ENCODE measurements at places on chromosomes 7 and 10.

GRCh38 chr7:18320971-18321567 lies 174.5 kb upstream of the HDAC9 start:
- DNase-seq = peak; percentile 72

DNA sequence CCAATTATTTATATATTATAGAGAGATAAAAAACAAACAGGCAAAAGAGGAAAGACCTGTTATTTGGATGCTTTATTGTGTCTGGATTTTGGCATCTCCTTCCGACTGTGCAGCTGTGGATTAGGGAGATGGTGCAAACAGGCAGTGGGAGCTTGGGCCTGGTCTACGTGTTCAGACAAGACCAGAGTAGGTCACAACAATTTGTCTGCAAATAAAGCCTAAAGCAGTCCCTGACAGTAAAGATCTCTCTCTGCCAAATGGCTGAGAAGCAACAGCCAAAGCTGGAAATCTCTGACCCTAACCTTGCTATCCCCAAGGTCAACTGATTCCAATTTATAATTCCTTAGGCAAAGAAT lies 82.0 kb downstream of the ABLIM1 start:
- DNase-seq = no peak

DNA sequence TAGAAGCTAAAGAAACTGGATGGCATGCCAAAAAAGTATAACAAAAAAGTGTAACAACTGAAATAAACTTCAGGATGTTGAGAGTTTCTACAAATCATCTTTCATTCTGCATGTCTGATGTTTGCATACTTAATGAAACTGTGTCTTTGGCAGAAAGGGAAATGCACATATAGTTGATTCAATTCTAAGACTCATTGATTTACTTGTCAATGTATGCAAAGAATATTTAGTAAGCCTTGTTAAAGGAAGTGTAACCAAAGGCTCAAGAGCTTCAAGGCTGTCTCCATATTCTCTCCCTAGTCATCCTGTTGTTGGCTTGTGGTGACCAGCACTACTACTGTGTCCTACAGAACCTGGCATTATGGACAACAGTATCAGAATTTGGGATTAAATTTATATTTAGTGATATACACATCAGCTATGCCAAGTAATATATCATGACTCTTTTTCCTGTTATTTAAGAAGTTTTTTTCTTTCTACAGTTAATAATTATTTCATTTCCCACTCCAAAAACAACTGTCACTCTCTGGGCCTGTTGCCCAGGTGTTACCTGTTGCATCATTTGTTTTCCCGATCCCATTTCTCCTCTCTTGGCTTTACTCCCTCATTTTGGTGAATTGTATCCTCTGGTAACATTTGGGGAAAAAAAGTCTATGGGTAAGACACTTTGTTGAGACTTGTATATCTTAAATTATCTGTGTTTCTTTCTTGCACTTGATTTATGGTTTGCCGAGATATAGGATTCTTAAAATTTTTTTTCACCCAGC lies 226.6 kb upstream of the BMPER start:
- DNase-seq = no peak

- no peak for DNase-seq
These were observed 153.0 kb downstream of the PLCE1 start for GRCh38 chr10:94146746-94147145.

- no peak for DNase-seq
These were observed 148.7 kb upstream of the RSU1 start for GRCh38 chr10:16965740-16966447.

DNA sequence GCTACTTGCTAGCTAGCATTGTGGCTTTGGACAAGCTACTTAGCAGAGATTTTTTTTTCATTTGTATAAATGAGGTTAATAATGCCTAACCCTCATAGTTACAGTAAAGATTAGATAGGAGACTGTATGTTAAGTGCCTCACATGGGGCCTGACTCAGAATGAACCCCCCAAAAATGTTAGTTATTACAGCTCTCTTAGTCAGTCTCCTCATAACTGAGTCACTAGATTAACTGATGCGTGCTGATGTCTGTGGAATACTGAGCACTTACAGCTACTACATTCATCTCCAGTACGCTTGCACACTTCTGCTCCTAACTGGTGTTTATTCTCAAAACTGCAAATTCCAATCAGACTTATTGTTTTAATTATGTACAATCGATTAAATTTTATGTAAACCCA lies 315.3 kb downstream of the SNX13 start:
- DNase-seq = no peak

DNA sequence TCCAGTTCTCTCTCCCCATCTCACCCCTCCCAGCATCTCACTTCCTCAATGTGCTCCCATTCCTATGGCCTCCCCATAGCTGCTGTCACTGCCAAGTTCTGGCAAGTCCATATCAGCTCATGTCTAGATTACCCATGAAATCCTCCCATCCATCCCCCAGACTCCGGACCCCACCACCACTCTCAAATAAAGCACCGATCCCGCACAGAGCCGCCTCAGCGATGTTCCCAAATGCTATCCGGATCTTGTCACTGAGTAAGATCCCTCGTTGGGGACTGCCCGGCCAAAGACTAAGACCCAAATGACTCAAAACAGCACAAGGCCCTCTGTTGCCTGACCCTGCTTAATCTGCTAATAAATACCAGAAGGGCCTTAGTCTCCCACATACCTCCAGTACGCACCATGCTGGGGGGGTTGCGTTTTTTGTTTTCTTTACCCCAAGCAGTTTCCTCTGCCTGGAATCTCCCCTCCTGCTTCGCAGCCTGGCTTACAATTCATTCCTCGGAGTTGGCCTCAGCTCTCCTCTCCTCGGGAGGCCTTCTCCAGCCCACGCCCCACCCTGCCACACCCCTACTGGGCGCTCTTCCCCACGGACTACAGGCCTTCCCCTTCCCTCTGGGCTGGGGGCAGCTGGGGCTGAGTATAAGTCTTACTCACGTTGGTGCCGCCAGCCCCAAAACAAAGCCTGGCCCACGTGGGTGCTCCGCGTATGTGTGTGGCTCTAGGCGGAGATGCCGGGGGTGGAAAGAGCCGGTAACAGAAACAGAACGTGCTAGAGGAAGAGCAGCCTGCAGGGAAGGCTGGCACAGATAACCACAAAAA lies 1.8 kb upstream of the DUSP5 start:
- no peak for DNase-seq

- no peak for DNase-seq
These were observed 314.0 kb downstream of the CDK14 start for GRCh38 chr7:90910136-90910535.

DNA sequence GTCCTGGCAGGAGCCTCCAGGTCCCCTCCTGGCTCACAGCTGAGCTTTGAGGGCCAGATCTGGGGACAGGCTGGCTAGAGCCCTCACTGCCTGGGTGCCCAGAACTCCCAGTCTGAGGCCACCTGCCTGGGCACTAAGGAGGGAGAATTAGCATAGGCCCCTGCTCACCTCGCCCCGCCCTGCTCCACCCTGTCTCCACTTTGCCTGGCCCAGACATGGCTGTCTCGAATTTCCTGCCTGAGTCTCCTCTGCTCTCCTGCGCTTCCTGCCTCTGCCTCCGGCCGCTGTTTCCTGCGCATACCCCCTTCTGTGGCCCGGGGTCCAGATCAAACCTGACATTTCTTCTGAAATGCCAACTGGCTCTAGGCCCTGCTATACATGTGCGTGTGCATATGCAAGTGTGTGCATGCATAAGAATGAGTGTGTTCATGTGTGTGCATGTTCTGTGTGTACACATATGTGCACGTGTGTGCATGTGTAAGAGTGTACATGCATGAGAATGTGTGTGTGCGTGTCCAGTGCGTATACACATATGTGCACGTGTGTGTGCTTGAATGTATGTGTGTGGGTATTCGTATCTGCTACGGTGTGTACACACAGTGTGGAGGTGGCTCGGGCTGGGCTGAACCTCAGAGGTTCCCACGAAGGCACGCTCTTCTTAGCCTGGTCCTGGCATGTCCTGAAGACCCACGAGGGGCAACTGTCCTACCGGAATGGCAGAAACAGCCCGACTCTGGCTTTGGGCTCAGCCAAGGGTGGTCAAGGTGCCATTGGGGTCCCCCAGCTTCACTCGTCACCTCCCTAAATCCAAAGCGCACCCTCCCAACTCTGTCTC lies 64.9 kb downstream of the MYL10 start:
- DNase-seq = no peak

DNA sequence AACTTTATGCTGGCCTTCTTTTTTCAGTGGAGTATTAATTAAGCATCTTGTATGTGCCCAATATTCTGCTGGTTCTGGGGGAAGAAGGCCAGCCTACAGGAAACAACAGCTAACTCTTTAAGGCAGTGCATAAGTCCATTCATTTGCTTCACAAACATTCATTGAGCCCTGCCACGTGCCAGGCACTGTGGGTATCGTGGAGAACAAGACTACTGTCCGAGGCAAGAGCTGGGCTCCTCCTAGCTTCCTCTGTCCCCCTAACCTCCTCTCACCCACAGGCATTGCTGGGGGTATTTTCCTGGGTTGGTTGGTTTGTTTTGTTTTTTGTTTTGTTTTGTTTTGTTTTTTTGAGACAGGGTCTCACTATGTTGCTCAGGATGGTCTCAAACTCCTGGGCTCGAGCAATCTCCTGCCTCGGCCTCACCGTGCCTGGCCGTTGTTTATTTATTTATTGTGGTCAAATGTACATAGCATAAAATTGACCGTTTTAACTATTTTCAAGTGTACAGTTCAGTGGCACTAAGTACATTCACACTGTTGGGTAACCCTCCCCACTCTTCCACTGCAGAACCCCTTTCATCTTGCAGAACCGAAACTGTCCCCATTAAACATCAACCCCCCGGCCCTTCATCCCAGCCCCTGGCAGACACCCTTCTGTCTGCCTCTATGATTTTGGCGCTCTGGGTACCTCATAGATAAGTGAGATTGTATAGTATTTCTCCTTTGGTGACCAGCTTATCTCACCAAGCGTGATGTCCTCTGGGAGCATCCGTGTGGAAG lies 32.6 kb downstream of the CHST3 start:
- no peak for DNase-seq

DNA sequence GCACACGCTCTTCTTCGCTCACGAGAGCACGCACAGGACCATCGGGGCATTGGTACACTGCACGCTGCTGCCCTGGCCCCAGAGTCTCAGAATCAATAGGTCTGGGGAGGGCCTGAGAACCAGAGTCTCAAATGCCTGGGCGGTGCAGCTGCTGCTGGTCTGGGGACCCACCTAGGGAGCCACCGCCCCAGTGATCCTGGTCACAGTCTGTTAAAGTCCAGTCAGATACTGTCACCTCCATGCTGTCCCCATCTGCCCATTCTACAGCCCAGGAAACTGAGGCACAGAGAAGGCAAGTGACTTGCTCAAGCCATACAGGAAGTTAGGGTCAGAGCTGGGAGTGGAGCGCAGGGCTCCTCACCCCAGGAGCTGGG lies 38.0 kb downstream of the ZCCHC24 start:
- no peak for DNase-seq

DNA sequence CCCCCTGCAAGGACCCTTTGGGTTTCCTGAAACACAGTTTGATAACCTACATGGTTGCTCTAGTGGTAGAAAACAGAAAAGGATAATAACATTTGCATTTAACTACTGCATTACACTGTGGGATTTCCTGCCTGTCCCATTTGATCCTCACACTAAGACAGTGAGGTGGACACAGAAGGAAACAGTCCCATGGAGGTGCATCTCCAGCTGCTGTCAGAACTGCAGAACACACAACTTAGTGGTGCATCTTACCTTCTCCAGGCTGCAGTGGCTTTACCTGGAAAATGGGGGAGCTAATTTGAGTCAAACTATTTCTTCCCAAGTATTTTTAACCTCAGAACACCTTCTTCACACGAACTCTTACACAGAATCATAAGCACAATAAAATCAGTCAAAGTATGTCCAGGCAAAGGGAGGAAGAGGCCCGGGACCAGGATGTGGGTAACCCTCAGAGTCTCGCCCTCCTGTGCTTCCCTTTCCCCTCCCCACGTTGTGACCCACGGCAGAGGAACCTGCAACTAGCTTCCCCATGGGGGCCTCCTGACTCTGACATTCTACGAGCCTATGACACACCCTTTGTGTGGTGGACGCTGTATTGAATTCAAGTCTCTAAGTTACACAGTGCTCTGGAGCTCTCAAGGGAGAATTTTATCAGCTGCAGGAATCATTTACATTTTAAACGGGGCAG lies 33.7 kb downstream of the SCRN1 start:
- peak; percentile 73 for DNase-seq

- DNase-seq = no peak
These were observed 495.6 kb upstream of the KLF6 start for GRCh38 chr10:4280461-4281189.

- no peak for DNase-seq
These were observed 104.1 kb downstream of the EVX1 start for GRCh38 chr7:27346531-27347275.

DNA sequence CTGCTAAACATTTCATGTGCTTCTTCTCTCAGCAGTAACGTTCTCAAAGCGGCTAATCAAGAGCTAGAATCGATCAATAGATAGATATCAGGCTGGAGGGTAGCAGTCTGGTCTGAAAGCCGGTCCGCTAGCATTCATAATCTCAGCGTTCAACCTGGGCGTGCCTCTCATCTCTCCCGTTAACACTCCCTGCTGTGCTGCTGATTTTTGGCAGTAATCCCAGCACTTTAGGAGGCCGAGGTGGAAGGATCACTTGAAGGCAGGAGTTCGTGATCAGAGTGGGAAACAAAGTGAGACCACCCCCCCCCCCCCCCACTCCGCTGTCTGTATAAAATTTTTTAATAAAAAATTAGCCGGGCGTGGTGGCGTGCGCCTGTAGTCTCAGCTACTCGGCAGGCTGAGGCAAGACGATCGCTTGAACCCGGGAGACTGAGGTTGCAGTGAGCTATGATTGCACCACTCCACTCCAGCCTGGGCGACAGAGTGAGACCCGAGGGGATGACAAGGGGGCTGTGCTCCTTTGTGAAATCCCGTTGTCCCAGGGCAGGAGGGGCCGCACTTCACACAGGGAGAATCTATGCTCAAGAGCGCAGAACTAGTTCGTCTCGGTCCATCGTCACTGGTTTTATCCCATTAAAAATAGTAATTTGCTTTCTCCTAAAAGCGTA lies 624 bp upstream of the CEP55 start:
- DNase-seq = peak; percentile 10

DNA sequence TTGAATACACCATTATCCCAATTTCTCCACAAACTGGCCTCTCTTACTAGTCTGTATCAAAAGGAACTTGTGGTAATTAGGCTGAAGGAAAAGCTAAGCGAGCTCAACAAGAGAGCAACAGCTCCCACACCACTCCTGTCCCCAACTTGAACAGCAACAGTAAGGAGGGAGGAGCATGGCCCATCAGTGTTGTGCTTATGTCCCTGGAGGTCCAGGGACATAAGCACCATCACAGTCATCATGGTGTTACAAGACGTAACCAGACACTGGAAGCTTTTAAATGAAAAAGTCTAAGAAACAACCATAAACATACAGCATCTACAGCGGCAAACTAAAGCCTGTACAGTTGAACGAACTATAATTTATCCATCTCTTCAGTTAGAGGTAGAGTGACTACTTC lies 989 bp downstream of the ERLIN1 start:
- peak; percentile 7 for DNase-seq

DNA sequence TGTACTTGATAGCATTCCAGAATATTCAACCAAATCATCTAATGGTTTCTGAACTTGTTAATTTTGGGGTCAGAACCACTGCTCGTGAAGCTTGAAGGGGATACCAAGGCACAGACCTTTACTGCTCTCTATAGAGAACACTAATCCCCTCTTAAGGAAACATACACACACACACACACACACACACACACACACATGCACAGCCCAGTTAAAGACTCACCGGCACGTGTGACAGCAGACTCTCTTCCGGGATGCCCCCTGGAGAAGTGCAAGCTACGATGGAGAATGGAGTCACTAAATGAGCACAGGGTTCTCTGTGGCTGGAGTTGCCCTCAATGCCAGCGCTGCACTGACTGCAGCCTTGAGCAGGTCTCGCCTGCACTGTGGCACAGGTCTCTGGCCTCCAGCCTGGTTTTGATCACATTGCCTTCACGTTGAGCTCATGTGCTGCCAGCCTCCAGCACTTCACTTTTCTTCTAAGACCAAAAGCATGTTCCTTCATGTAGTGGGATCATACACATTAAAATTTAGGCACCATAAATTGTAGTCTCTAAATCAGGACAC lies 300.8 kb downstream of the POM121L12 start:
- DNase-seq = no peak

All from CD14-positive monocyte (primary cell).